ENCODE measurements at places on chromosomes 3 and 15.

GRCh38 chr15:80132382-80132781 is 20.4 kb upstream of the FAH start:
- no peak for DNase-seq

GRCh38 chr3:141388395-141388794 is 20.1 kb downstream of the ZBTB38 start:
- no peak for DNase-seq

DNA sequence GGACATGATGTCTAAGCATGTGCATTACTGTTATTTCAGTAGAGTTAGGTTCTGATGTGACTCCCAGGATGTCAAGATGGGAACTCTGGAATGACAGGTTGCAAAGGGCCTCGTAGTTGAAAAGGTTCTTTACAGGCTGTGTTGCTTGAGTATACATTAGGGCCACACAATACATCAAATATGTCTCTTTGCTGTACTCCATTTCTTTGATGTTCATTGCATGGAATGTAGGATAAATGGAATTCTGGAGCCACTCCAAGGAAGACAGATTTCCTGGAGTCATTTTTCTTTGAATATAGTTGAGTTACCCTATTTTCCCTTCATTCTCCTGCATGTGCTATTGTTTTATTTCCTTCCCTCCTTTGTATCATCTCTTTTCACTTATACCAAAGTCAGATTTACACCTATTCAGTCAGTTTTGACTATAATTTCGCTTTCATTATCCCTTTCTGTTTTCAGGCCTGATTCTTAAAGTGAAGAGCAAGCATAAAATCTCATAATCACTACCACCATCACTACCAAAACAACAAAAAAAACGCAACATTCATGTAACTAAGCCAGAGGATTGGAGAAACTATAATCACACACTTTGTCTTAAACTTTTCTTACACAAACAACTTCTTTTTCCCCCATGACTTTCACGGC is 61.2 kb upstream of the PTX3 start:
- DNase-seq = no peak

- no peak for DNase-seq
Observed at GRCh38 chr3:151210676-151211381, 7.8 kb upstream of the GPR171 start.

GRCh38 chr3:109050591-109051167 is 67.3 kb downstream of the MORC1 start:
- no peak for DNase-seq

DNA sequence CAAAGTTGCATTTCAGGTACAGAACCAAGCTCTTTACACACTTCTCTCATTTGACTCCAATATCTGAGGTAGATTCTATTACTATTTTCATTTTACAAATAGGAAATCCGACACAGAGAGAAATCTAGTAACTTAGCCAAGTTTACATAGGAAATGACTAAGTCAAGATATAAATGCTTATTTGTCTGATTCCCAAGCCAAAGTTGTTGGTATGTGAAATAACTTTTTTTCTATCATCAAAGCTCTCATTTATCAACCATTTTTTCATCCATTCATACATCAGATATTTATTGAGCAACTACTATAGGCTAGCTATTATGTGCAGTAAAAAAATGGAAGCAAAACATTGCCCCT is 89.2 kb upstream of the MITF start:
- no peak for DNase-seq

- DNase-seq = no peak
Observed at GRCh38 chr3:45252826-45253225, 26.7 kb upstream of the TMEM158 start.

GRCh38 chr3:172152874-172153273 is 113.5 kb downstream of the FNDC3B start:
- DNase-seq = no peak

GRCh38 chr3:32577581-32578556 is 7.2 kb upstream of the DYNC1LI1 start:
- no peak for DNase-seq

DNA sequence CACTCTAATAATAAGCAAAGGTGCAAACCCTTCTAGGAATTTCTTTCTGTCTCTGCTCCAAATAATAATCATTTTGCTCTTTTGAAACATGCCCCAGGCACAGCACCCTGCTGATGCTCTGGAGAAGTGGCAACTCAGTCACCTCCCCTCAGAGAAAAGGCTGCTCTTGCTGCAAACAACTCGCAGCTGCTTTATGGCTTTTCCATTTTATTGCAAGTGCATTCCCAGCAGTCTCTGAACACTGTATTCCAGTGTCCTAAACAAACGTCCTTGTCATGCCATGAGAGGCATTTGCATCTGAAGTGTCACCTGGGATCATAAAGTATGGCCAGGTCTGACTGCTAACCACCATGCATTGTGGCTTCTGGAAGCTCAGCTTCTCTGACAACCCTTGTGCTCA is 358.1 kb upstream of the TRIM42 start:
- DNase-seq = no peak

GRCh38 chr15:46278486-46279090 is 643.8 kb downstream of the SQOR start:
- DNase-seq = no peak

- no peak for DNase-seq
Observed at GRCh38 chr15:92322566-92323355, 70.9 kb upstream of the ST8SIA2 start.

GRCh38 chr3:170240671-170241070 is 18.4 kb downstream of the PRKCI start:
- no peak for DNase-seq

GRCh38 chr3:36710606-36711005 is 53.7 kb downstream of the DCLK3 start:
- no peak for DNase-seq
